ENCODE measurements at places on chromosomes 5 and 9.
A peak's percentile ranks its signal among the peaks of the same experiment; 100 is the strongest.

GRCh38 chr9:30972654-30973053 is 1411.8 kb upstream of the ACO1 start:
- no peak for DNase-seq

DNA sequence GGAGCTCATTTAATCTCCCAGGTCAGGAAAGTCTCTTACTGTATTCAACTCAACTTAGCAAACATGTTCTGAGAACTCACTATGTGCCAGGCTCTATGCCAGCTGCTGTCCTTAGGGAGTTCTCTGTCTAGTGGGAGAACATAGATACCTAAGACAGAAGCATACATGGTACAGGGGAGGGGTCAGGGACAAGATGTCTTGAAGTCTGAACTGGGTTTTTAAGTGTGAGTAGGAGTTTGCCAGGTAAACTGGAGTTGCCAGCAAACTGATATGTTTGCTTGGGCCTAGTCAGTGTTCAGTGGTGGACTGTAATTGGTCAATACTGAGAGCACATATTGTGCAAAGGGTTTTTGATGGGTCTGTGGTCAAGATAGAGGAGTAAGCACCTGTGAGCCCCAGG is 18.3 kb upstream of the GLE1 start:
- no peak for DNase-seq

GRCh38 chr5:108276187-108277050 is 105.5 kb downstream of the FBXL17 start:
- DNase-seq: no peak

GRCh38 chr9:129868872-129869486 is 33.7 kb downstream of the USP20 start:
- DNase-seq: no peak

DNA sequence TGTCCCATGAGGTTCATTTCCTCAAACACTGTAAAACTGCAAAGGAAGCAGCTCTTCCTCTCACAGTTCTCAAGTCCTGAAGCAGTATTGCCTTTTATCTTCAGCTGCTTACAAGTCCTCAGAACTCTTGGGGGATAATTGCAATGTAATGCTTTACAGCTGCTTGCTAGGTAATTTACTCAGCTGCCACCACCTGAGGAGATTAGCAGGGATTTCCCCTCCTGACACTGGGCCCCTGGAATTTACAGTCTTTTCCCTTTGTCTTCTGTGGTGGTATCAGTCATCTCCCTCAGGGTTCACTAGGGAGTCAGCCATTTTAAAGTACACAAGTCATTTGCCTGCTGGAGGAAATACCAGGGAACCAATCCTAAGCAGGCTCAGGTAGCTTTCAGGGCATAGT is 754.3 kb upstream of the GRAMD2B start:
- DNase-seq: no peak

- peak; percentile 55 for DNase-seq
Measured at GRCh38 chr9:91714020-91714806, 235.8 kb downstream of the ROR2 start.

DNA sequence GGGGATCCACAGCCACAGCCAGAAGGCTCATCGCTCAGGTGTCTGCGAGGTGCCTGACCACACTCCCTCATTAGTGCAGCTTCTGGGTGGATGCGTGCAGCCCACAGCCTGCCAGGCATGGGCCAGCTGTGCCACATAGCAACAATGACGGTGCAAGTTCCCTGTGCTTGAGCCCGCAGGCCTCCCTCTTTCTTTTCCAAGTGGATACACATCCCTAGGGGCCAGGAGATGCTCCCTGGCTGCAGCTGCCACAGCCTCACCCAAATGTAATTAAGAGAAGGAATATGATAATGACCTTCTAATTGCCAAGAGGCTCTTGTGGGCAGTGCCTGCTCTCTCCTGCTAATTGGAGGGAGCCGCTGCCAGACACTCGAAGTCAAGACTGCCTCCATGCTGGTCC is 116.0 kb upstream of the PPP1R26 start:
- DNase-seq: no peak

- DNase-seq: no peak
Measured at GRCh38 chr5:35369965-35370790, 139.9 kb upstream of the PRLR start.

GRCh38 chr9:36900856-36901220 is 133.2 kb downstream of the PAX5 start:
- DNase-seq: no peak

GRCh38 chr5:179270581-179271427 is 74.5 kb downstream of the ADAMTS2 start:
- peak; percentile 69 for DNase-seq
